Memory B cell (primary cell): ENCODE measurements at places on chromosomes 7 and 10.

DNA sequence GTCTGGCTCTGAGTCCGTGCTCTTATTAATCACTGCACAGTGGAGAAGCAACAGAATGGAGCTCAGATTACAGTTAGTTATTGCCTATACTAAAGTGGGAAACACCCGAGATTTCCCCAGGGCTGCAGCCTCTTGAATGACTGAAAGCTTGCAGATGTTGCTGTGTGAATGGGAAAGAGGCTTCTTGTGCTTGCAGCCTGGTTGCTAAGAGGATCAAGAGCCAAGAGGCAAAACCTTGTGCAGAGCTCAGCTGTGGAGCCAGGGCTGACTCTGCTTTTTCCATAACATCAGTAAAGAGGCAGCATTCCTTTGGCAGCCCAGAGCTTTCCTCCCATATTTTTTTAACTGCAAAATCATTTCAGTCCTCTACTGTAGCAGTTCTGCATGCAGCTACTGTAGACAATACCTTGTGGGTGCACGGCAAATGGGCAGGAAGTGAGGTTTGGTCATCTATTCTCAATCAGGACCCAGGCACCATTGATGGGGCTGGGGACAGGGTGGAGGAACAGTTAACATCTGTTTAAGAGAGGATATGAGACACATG lies 86.5 kb downstream of the RALA start:
- no peak for DNase-seq
- no peaks in the 10 kb centered on the region for H3K27me3 ChIP-seq
- H3K27ac ChIP-seq: no peak overlapping the region
- H3K4me1 ChIP-seq: no peaks in the 10 kb centered on the region
- H3K4me3 ChIP-seq: no peak overlapping the region
- H3K36me3 ChIP-seq: peaks cover 5% of the 10 kb centered on the region

- H3K4me3 ChIP-seq: no peak overlapping the region
- H3K4me1 ChIP-seq: no peaks in the 10 kb centered on the region
- H3K27me3 ChIP-seq: no peaks in the 10 kb centered on the region
- no peak for DNase-seq
- peaks cover 3% of the 10 kb centered on the region for H3K36me3 ChIP-seq
Observed at GRCh38 chr7:151138153-151138851, 29.2 kb downstream of the GBX1 start.

DNA sequence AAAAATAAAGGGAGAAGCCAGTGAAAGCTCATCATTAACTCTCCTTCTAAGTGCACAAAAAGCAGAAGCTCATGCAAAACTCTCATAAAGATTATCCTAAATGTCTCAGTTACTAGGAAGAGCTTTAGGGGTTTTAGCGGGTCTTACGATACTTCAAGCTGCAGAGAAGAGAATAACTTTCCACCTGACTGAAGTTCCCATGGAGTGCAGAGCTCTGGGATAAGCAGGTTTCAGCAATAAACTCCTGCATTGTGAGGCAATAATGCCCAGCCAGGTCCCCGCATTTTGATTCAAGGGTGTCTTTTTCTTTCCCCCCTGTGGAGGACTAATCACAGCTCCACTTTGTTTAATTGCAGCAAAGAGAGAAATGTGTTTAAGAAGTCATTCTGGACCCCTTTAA lies 241.9 kb upstream of the SP8 start:
- H3K36me3 ChIP-seq: no peaks in the 10 kb centered on the region
- H3K4me1 ChIP-seq: no peaks in the 10 kb centered on the region
- H3K4me3 ChIP-seq: no peak overlapping the region
- no peak overlapping the region for H3K27ac ChIP-seq
- H3K27me3 ChIP-seq: no peaks in the 10 kb centered on the region

- peaks cover 18% of the 10 kb centered on the region for H3K27me3 ChIP-seq
- no peak for DNase-seq
- peaks cover 2% of the 10 kb centered on the region for H3K36me3 ChIP-seq
- H3K27ac ChIP-seq: no peak overlapping the region
Observed at GRCh38 chr10:59708816-59709394, 745 bp downstream of the SLC16A9 start.

GRCh38 chr7:120043250-120043649 lies 229.7 kb upstream of the KCND2 start:
- H3K27me3 ChIP-seq: no peaks in the 10 kb centered on the region
- DNase-seq: no peak

GRCh38 chr7:44139311-44140010 lies 1.7 kb downstream of the MYL7 start:
- H3K4me3 ChIP-seq: no peak overlapping the region
- no peaks in the 10 kb centered on the region for H3K27me3 ChIP-seq
- no peaks in the 10 kb centered on the region for H3K4me1 ChIP-seq

- no peak overlapping the region for H3K27ac ChIP-seq
- H3K4me3 ChIP-seq: no peak overlapping the region
Observed at GRCh38 chr7:108178398-108178797, 48.2 kb upstream of the LAMB4 start.

GRCh38 chr10:88104223-88104622 lies 240.8 kb downstream of the PTEN start:
- no peak overlapping the region for H3K4me3 ChIP-seq
- peaks cover 39% of the 10 kb centered on the region for H3K4me1 ChIP-seq
- peak overlapping the region; percentile 22 for H3K27ac ChIP-seq

DNA sequence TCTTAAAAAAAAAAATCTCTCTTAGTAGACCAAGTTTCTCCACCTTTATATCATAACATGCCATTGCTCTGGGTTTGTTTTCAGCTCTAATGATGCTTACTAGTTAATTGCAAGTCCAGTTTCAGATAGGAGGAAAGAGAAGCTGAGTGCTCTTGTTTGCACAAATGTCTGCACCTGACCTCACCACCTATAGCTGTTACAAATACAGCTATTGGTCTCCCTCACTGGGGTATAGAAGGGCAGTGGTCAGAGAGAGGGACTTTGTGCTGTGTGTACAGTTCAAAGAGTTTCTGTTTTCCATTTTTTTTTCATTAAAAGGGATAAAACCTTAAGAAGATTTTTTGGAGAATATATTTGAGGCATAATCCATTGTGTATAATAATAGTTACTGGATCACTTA lies 52.7 kb downstream of the TAS2R16 start:
- H3K36me3 ChIP-seq: no peaks in the 10 kb centered on the region
- H3K27me3 ChIP-seq: no peaks in the 10 kb centered on the region
- no peaks in the 10 kb centered on the region for H3K4me1 ChIP-seq
- no peak overlapping the region for H3K4me3 ChIP-seq
- no peak for DNase-seq

- H3K4me3 ChIP-seq: no peak overlapping the region
- no peak for DNase-seq
- H3K4me1 ChIP-seq: no peaks in the 10 kb centered on the region
- H3K27me3 ChIP-seq: no peaks in the 10 kb centered on the region
Observed at GRCh38 chr10:35979116-35979515, 337.0 kb upstream of the FZD8 start.

DNA sequence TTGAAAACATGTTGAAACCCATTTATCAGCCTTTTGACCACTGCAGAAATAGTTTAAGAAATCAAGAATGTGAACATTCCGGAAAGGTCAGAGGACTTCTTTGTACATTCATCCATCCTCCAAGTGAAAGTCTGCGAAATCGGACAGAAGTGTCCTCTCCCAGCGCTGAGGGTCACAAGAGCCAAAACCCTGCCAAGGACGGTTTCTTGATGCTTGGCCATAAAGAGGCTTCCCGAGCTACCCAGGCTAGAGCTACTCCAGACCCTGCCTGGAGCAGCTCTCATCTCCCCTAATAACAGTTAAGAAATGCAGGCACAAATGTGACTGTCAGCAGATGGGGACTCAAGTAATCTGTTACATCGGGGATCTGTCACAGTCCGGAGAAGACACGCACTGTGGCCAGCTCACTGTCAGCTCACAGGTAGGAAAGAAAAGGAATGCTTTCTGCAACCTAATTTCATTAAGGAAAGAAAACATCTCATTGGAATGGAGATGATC lies 4.5 kb upstream of the CYTH3 start:
- no peak for DNase-seq
- H3K4me1 ChIP-seq: peaks cover 3% of the 10 kb centered on the region
- H3K36me3 ChIP-seq: no peaks in the 10 kb centered on the region
- H3K27me3 ChIP-seq: no peaks in the 10 kb centered on the region
- H3K27ac ChIP-seq: no peak overlapping the region

DNA sequence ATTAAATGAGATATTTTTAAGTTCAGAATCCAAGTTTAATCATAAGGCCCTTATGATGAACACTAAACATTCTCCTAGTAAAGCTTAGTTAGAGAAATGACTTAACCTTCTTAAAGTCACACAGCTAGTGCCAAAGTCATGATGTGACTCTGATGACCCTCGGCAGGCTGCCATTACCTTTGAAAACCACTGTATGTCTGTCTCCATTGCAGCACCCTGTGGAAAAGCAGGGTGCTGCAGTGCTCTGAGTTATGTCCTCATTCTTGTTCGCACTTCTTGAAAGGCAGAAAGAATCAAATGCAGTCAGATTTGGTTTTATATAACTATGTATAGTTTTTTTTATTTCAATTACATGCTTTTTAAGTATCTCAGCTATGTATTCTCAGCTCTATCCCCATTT lies 105.0 kb downstream of the PHTF2 start:
- H3K27ac ChIP-seq: peak overlapping the region; percentile 56
- H3K36me3 ChIP-seq: peaks cover 11% of the 10 kb centered on the region
- no peaks in the 10 kb centered on the region for H3K27me3 ChIP-seq
- peaks cover 28% of the 10 kb centered on the region for H3K4me1 ChIP-seq

DNA sequence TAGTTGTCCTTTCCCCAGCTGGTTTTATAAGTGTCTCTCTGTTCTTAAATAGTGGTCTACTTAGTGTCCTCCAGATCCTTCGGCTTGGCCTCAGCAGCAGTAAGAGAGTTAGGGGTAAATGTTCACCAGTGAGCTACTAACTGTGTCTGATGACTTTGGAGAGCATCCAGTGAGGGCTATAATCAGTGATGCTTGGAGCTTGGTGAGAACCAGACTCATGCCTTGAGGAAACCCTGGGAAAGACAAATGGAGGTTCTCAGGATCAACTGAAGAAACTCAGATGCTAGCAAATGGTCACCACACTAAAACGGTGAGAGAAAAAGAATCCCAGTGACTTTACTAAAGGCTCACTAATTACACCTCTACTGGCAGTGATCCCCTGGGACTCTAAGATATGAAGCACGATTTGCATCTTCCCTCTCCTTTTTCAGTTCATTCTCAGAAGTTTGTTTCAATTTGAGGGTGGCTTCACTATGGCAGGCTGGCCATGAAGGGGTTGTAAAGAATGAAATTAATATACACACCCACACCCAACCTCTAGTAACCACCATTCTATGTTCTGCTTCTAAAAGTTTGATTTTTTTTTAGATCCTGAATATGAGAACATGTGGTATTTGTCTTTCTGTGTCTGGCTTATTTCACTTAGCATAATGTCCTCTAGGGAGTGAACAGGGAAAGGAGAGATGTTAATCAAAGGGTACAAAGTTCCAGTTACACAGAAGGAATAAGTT lies 177.9 kb downstream of the PDE1C start:
- no peaks in the 10 kb centered on the region for H3K36me3 ChIP-seq
- DNase-seq: no peak
- H3K27me3 ChIP-seq: no peaks in the 10 kb centered on the region
- no peak overlapping the region for H3K4me3 ChIP-seq
- no peaks in the 10 kb centered on the region for H3K4me1 ChIP-seq

GRCh38 chr10:80284522-80284921 lies 4.9 kb downstream of the MAT1A start:
- no peak overlapping the region for H3K27ac ChIP-seq
- no peak overlapping the region for H3K4me3 ChIP-seq
- DNase-seq: no peak
- H3K4me1 ChIP-seq: no peaks in the 10 kb centered on the region
- peaks cover 10% of the 10 kb centered on the region for H3K27me3 ChIP-seq
- no peaks in the 10 kb centered on the region for H3K36me3 ChIP-seq

GRCh38 chr7:54336800-54337199 lies 205.4 kb upstream of the VSTM2A start:
- no peaks in the 10 kb centered on the region for H3K4me1 ChIP-seq
- no peaks in the 10 kb centered on the region for H3K27me3 ChIP-seq
- H3K36me3 ChIP-seq: no peaks in the 10 kb centered on the region

GRCh38 chr7:90560730-90561129 lies 35.4 kb upstream of the CDK14 start:
- peaks cover 1% of the 10 kb centered on the region for H3K27me3 ChIP-seq
- H3K4me1 ChIP-seq: no peaks in the 10 kb centered on the region
- DNase-seq: no peak
- no peaks in the 10 kb centered on the region for H3K36me3 ChIP-seq
- H3K4me3 ChIP-seq: no peak overlapping the region

DNA sequence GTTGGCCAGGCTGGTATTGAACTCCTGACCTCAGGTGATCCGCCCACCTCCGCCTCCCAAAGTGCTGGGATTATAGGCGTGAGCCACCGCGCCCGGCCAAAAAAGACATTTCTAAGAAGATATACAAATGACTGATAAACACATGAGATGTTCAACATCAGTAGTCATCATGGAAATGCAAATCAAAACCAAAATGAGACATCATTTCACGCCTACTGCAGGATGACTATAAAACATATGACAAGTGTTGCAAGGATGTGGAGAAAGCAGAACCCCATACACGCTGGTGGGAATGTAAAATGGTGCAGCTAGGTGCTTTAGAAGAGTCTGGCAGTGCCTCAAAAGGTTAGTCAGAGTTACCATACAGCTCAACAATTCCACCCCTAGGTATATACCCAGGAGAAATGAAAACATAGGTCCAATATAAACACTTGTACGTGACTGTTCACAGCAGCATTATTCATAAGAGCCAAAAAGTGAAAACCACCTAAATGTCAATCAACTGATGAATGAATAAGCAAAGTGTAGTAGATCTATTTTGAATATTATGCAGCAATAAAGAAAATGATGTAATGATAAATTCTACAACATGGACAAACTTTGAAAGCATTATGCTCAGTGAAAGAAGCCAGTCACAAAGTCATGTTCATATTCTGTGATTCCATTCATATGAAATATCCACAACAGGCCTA lies 24.5 kb downstream of the TMEM209 start:
- no peak for DNase-seq
- no peak overlapping the region for H3K27ac ChIP-seq
- H3K36me3 ChIP-seq: peaks cover 25% of the 10 kb centered on the region
- no peaks in the 10 kb centered on the region for H3K4me1 ChIP-seq

DNA sequence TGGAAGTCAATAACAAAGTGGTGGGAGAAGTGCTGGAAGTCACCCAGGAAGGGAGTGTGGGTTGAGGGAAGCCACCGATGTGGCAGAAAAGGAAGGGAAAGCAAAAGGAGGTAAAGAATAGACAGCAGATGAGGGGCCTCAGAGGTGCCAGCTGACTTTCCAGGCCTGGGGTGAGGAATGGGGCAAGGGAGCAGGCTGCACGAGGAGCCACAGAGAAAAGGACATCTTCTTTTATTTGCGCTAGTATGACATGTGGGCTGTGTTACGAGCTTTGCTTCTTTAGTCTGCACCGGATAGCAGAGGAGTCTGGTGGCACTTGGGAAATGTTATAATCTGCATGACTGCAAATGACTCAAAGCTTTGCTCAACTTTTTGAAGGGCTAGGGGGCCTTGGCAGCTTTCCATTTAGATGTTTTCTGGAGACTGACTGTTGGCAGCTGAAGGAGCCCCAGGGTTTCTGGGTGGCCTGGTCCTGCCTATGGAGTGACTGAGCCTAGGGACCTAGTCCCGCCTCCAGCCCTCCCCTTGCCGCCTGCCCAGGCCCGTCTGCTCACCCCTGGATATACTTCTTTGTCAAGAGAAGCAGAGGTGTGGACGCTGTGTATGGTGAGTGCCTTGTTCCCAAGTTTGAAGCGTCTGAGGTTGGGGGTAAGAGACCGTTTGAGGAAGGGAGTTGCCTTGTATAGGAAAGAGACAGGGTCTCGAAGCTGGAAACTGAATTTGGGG lies 5.1 kb downstream of the PRXL2A start:
- H3K4me1 ChIP-seq: peaks cover 15% of the 10 kb centered on the region
- no peak overlapping the region for H3K4me3 ChIP-seq
- DNase-seq: no peak
- H3K36me3 ChIP-seq: no peaks in the 10 kb centered on the region
- no peak overlapping the region for H3K27ac ChIP-seq
